ENCODE measurements at places on chromosomes 13 and 19.

DNA sequence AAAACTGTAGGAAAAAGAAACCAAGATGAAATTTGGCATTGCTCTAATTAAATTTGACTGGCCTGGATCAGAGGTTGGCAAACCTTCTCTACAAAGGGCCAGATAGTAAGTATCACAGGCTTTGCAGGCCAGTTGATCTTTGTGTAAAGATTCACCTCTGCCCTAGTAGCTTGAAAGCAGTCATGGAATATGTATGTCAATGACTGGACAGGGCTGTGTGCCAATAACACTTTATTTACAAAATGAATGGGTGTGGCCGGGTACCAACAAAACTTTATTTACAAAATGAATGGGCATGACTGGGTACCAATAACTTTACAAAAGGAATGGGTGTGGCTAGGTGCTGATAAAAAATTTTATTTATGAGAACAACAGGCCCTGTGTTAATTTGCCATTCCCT lies 20.0 kb downstream of the SIN3B start:
- peaks cover 5% of the 10 kb centered on the region for H3K4me1 ChIP-seq
- peaks cover 5% of the 10 kb centered on the region for H3K36me3 ChIP-seq
- H3K27ac ChIP-seq = no peak overlapping the region

GRCh38 chr19:32403291-32403995 lies 2.1 kb upstream of the DPY19L3 start:
- peaks cover 19% of the 10 kb centered on the region for H3K4me1 ChIP-seq
- H3K36me3 ChIP-seq = no peaks in the 10 kb centered on the region
- peak overlapping the region; percentile 87 for H3K4me3 ChIP-seq
- H3K27ac ChIP-seq = peak overlapping the region; percentile 94
- peaks cover 5% of the 10 kb centered on the region for H3K27me3 ChIP-seq
- no peak for DNase-seq

DNA sequence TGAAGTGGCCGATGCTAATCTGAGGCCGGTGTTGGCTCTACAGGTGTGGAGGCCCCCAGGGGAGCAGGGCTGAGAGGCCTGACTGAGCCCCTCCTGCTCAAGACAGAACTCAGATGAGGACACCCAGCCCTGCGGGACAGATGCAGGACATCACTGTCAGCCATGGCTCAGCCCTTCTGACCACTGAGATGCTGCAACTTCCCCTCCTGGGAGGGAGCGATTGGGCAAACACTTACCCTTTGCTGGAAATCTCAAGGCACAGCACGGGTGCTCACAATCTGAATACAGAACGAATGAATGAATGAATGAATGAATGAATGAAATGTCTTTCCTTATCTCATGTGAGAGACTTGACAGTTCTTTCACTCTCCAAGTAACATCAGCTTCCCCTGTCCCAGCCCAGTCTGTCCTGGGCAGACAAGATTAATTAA lies 3.5 kb upstream of the SIGLEC7 start:
- no peak overlapping the region for H3K27ac ChIP-seq
- H3K4me3 ChIP-seq = no peak overlapping the region
- peaks cover 6% of the 10 kb centered on the region for H3K27me3 ChIP-seq
- no peak for DNase-seq
- H3K4me1 ChIP-seq = peaks cover 7% of the 10 kb centered on the region

- DNase-seq = peak; percentile 77
- H3K36me3 ChIP-seq = peaks cover 7% of the 10 kb centered on the region
- peak overlapping the region; percentile 98 for H3K27ac ChIP-seq
- peaks cover 4% of the 10 kb centered on the region for H3K4me1 ChIP-seq
- peaks cover 13% of the 10 kb centered on the region for H3K27me3 ChIP-seq
Observed at GRCh38 chr19:17615889-17616685, 60.6 kb downstream of the COLGALT1 start.

DNA sequence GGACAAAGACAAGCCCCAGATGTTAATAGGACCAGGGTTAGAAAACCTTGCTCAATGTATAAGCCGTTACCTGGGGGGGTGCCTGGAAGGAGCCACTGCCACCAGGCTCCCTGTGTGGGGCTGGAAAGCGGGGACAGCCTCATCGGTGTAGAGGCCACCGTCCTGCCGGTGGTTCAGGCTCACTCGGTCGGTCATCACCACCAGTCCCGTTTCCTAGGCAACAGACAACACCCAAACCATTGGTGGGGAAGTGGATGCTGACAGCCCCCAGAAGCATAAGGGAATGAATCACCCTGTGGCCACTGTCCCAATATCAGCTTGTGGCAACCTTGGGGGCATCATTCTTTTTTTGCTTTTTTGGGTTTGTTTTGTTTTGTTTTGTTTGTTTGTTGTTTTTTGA lies 55.8 kb downstream of the CPAMD8 start:
- H3K4me3 ChIP-seq = no peak overlapping the region
- H3K36me3 ChIP-seq = peaks cover 5% of the 10 kb centered on the region
- H3K4me1 ChIP-seq = no peaks in the 10 kb centered on the region
- DNase-seq = no peak
- no peak overlapping the region for H3K27ac ChIP-seq

GRCh38 chr13:100534147-100534843 lies 54.3 kb downstream of the GGACT start:
- peaks cover 11% of the 10 kb centered on the region for H3K36me3 ChIP-seq
- no peak for DNase-seq
- no peak overlapping the region for H3K27ac ChIP-seq
- peaks cover 10% of the 10 kb centered on the region for H3K27me3 ChIP-seq
- peaks cover 26% of the 10 kb centered on the region for H3K4me1 ChIP-seq

GRCh38 chr19:46803555-46803954 lies 15.2 kb upstream of the SLC1A5 start:
- no peak overlapping the region for H3K4me3 ChIP-seq
- no peak overlapping the region for H3K27ac ChIP-seq
- DNase-seq = no peak
- no peaks in the 10 kb centered on the region for H3K36me3 ChIP-seq

GRCh38 chr19:16289594-16289993 lies 35.0 kb upstream of the KLF2 start:
- no peaks in the 10 kb centered on the region for H3K4me1 ChIP-seq
- H3K4me3 ChIP-seq = no peak overlapping the region
- DNase-seq = no peak
- H3K27ac ChIP-seq = no peak overlapping the region
- no peaks in the 10 kb centered on the region for H3K36me3 ChIP-seq

- peak overlapping the region; percentile 52 for H3K27ac ChIP-seq
- peak overlapping the region; percentile 88 for H3K4me3 ChIP-seq
- peaks cover 7% of the 10 kb centered on the region for H3K4me1 ChIP-seq
- peak; percentile 63 for DNase-seq
Observed at GRCh38 chr19:52734331-52734892, 432 bp downstream of the ZNF611 start.

DNA sequence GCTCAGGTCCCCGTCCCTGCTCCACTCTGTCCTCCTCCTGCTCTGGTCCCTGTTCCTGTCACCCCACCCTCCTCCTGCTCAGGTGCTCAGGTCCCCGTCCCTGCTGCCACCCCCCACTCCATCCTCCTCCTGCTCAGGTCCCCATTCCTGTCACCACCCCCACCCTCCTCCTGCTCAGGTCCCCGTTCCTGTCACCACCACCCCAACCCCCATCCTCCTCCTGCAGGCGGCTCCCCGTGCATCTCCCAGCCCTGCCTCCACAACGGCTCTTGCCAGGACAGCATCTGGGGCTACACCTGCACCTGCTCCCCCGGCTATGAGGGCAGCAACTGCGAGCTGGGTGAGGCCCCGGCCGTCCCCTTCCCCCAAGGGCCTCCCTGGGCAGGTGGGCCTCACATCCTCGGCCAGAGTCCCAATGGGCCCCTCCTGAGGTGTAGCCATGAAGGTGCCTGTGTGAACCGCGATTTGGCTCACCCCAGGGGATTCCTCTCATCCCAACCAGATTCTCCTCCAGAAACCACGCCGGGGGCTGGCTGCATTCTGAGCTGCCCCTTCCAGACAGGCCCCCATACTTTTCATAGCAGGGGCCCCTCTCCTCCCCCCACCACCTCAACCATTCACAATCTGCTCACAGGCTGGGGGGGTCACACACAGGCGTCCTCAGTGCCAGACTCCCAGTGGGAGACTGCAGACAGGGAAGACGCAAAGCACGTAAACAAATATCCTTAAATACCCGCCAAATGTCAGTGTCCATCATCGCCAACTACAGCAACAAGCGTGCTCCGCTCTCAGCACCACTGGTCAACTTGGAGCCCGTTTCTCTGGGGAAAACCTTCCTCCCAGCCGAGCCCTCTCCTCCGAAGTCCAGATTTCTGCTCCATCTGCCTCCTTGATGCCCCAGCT lies 4.6 kb downstream of the PROZ start:
- H3K4me1 ChIP-seq = peaks cover 6% of the 10 kb centered on the region
- no peak overlapping the region for H3K4me3 ChIP-seq
- H3K27ac ChIP-seq = no peak overlapping the region
- no peaks in the 10 kb centered on the region for H3K36me3 ChIP-seq
- no peak for DNase-seq

DNA sequence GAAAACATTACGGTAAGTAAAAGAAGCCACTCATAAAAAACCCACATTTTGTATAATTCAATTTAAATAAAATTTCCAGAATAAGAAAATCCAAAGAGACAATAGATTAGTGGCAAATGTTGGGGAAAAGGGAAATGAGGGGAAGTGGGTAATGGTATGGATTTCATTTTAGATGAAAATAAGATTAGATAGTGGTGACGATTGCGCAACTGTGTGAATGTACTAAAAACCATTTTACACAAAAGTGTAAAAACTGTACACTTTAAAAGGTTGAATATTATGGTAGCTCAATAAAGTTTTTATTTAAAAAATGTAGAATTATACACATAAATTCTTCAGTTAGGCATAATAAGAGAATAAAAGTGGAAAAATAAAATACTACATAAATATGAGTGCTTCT lies 3.7 kb downstream of the MBD3L1 start:
- H3K4me1 ChIP-seq = no peaks in the 10 kb centered on the region
- DNase-seq = no peak
- no peak overlapping the region for H3K27ac ChIP-seq
- H3K4me3 ChIP-seq = no peak overlapping the region
- H3K27me3 ChIP-seq = peaks cover 2% of the 10 kb centered on the region

- peaks cover 6% of the 10 kb centered on the region for H3K36me3 ChIP-seq
- H3K27ac ChIP-seq = no peak overlapping the region
- DNase-seq = no peak
- H3K27me3 ChIP-seq = no peaks in the 10 kb centered on the region
- no peaks in the 10 kb centered on the region for H3K4me1 ChIP-seq
- no peak overlapping the region for H3K4me3 ChIP-seq
Observed at GRCh38 chr19:41097302-41097701, 9.1 kb downstream of the CYP2A13 start.

- H3K27ac ChIP-seq = no peak overlapping the region
- H3K4me3 ChIP-seq = no peak overlapping the region
- DNase-seq = no peak
Observed at GRCh38 chr13:50069261-50069660, 54.0 kb downstream of the KCNRG start.

DNA sequence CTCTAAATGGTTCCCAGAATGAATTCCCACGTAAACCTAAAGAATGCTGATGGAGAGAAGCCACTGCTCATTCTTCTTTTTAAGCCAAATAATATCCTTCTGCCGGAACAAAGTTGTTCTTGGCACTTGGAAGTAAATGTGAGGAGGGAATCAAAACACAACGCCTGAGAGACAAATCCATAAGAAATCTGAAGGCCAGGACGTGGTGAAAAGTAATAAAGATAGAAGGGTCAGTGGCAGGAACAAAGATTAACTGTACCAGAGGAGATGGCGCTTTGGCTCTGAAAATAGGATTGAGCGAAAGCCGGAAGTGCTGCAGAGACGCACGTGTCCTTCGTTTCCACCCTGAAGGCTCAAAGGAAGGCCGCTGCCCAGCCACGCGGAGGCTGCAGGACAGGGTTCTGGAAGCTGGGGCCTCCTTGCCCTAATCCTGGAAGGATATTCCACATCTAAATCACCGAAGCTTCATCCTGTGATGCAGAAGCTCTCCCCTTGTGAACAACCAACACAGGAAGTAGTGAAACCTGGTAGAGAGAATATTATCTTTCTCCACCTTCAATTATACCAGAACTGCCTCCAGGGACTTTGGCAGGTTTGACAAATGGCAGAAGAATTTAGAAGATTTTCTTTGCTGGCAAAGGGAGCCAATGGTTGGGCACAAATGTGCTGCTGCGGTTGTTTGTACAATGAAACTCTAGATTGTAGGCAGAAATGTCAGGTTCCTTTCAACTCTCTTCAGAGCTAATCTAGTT lies 214.6 kb upstream of the SERP2 start:
- H3K4me1 ChIP-seq = peaks cover 8% of the 10 kb centered on the region
- H3K27ac ChIP-seq = no peak overlapping the region
- no peaks in the 10 kb centered on the region for H3K36me3 ChIP-seq

- H3K36me3 ChIP-seq = peaks cover 5% of the 10 kb centered on the region
- peaks cover 2% of the 10 kb centered on the region for H3K27me3 ChIP-seq
- no peak overlapping the region for H3K4me3 ChIP-seq
- no peaks in the 10 kb centered on the region for H3K4me1 ChIP-seq
Observed at GRCh38 chr13:110830800-110831371, 84.0 kb downstream of the ANKRD10 start.

GRCh38 chr13:47932950-47933923 lies 67.8 kb downstream of the SUCLA2 start:
- no peaks in the 10 kb centered on the region for H3K4me1 ChIP-seq
- peaks cover 18% of the 10 kb centered on the region for H3K36me3 ChIP-seq
- no peak overlapping the region for H3K4me3 ChIP-seq
- no peak for DNase-seq
- H3K27ac ChIP-seq = no peak overlapping the region
- peaks cover 5% of the 10 kb centered on the region for H3K27me3 ChIP-seq

- no peaks in the 10 kb centered on the region for H3K36me3 ChIP-seq
- no peak for DNase-seq
- H3K4me3 ChIP-seq = no peak overlapping the region
- no peak overlapping the region for H3K27ac ChIP-seq
- H3K27me3 ChIP-seq = peaks cover 3% of the 10 kb centered on the region
Observed at GRCh38 chr19:16261584-16262368, 62.9 kb upstream of the KLF2 start.

DNA sequence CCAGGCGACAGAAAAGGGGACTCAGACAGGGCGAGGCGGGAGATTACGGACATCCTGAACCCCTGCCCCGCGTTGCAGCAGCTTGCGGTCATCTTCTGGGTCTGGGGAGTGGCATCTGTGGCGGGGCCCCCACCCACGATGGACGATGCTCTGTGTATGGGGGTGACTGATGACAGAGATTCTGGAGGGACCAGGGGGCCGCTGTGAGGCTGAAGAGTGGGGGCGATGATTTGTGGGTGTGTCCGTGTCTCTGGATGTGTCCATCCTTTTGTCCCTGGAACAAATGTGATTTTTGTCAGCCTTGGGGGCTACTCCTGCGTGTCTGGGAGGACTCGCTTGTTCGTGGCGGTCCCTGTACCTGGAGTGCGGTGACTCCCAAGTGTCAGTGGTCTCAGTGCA lies 17.7 kb downstream of the ZNF77 start:
- H3K27me3 ChIP-seq = peaks cover 2% of the 10 kb centered on the region
- no peak overlapping the region for H3K4me3 ChIP-seq
- no peaks in the 10 kb centered on the region for H3K4me1 ChIP-seq
- peaks cover 13% of the 10 kb centered on the region for H3K36me3 ChIP-seq

Measured in glutamatergic neuron (in vitro differentiated cells).